ENCODE measurements at places on chromosomes 13 and 19. TPM values are rescaled to one million over a fixed set of nuclear protein-coding genes. Genes with fewer than 3 reads are reported as not detected.

DNA sequence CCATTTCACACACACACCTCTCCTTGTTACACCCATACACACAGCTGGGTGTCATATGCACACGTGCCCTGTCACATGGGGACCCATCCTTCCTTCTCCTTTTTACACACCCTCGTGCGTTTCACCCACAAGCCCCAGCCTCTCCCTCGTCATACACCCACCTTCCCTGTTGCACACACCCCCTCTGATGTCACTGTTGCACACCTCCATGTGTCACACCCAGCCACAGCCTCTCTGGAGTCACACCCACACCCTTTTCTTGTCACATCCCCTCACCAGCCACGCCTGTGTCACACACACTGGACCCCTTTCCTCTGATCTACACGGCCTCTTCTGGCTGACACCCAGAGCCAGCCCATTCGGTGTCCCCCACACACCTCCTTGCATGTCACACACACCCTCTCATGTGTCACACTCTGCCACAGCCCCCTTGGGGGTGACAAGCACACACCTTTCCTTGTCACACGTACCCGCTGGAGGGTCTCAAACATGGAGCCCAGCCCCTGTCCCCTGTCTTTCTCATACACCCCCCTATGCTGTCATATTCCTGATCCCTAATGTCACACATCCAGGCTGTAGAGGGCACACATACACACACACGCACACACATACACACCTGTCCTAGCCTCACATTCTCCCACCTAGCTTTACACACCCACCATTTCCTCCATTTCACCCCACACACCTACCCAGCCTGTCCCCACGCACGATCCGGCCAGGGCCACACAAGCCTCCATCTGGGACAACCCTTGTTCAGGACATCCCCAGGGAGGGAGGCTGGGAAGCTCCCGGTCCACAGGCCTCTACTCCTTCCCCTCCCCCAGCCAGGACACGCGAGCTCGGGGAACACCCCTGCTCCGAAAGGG, 1.4 kb downstream of the NOVA2 start:
- no peaks in the 10 kb centered on the region for H3K4me1 ChIP-seq
- H3K27me3 ChIP-seq: peaks cover 25% of the 10 kb centered on the region
- H3K36me3 ChIP-seq: no peaks in the 10 kb centered on the region
- peak overlapping the region; percentile 63 for H3K27ac ChIP-seq

GRCh38 chr13:22090106-22090505, 419.2 kb downstream of the FGF9 start:
- H3K4me3 ChIP-seq: no peak overlapping the region
- no peaks in the 10 kb centered on the region for H3K27me3 ChIP-seq
- H3K36me3 ChIP-seq: no peaks in the 10 kb centered on the region

GRCh38 chr19:2613507-2614295, 88.8 kb downstream of the GNG7 start:
- H3K4me3 ChIP-seq: no peak overlapping the region
- peak overlapping the region; percentile 53 for H3K27ac ChIP-seq
- H3K36me3 ChIP-seq: no peaks in the 10 kb centered on the region
- H3K4me1 ChIP-seq: peaks cover 12% of the 10 kb centered on the region
- DNase-seq: no peak

DNA sequence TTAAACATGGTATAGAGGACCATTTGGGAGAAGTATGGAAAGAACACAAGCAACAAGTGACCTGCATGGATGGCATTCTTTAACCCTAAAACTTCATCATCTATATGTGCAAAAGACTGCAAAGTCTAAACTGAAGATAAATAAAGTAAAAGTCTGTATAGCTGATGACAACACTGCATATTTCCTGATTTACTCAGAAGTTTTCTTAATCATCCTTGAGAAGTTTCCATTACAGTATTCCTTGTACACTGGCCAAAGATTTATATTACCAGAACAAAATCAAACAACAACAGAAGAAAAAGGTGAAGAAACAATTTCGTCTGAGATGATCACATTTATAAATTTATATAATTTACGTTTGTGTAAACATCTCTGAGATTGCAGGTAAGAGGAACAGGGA, 805.7 kb downstream of the PCDH9 start:
- no peaks in the 10 kb centered on the region for H3K36me3 ChIP-seq
- H3K4me3 ChIP-seq: no peak overlapping the region
- no peaks in the 10 kb centered on the region for H3K4me1 ChIP-seq
- DNase-seq: no peak
- H3K27me3 ChIP-seq: no peaks in the 10 kb centered on the region

- H3K4me1 ChIP-seq: no peaks in the 10 kb centered on the region
- H3K4me3 ChIP-seq: no peak overlapping the region
- H3K27me3 ChIP-seq: no peaks in the 10 kb centered on the region
- no peaks in the 10 kb centered on the region for H3K36me3 ChIP-seq
- DNase-seq: no peak
- H3K27ac ChIP-seq: no peak overlapping the region
Observed at GRCh38 chr19:40144151-40144550, 47.1 kb upstream of the MAP3K10 start.

GRCh38 chr19:48000846-48001245, 6.4 kb downstream of the ELSPBP1 start:
- DNase-seq: no peak
- no peak overlapping the region for H3K4me3 ChIP-seq
- no peaks in the 10 kb centered on the region for H3K27me3 ChIP-seq
- no peak overlapping the region for H3K27ac ChIP-seq
- no peaks in the 10 kb centered on the region for H3K4me1 ChIP-seq
- H3K36me3 ChIP-seq: no peaks in the 10 kb centered on the region

DNA sequence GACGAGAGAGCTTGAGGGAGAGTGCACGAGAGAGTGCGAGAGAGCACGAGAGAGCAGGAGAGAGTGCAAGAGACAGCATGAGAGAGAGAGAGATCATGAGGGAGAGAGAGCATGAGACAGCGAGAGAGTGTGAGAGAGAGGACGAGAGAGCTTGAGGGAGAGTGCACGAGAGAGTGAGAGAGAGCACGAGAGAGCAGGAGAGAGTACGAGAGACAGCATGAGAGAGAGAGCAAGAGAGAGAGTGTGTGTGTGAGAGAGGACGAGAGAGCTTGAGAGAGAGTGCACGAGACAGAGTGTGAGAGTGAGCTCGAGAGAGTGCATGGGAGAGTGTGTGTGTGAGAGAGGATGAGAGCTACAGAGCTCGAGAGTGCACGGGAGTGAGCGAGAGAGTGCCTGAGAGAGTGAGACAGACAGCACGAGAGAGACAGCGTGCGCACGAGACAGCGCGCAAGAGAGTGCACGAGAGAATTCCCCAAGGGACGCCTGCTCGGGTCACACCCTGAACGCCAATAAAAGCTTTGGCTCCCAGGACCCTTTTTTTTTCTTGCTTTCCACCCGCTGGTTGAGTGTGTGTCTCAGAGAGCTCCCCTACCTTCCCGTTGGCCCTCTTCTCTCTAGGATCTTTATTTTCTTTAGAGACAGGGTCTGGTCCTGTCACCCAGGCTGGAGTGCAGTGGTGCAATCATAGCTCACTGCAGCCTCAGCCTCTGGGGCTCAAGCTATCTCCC, 3.7 kb downstream of the CD70 start:
- no peak overlapping the region for H3K4me3 ChIP-seq
- H3K27me3 ChIP-seq: peaks cover 41% of the 10 kb centered on the region
- H3K27ac ChIP-seq: no peak overlapping the region

SSC5D gene
- 2.2 TPM for polyA plus RNA-seq

- no peak overlapping the region for H3K4me3 ChIP-seq
- no peak overlapping the region for H3K27ac ChIP-seq
- no peaks in the 10 kb centered on the region for H3K36me3 ChIP-seq
- H3K27me3 ChIP-seq: no peaks in the 10 kb centered on the region
Observed at GRCh38 chr19:14576363-14576762, 4.5 kb upstream of the NDUFB7 start.

- H3K4me1 ChIP-seq: no peaks in the 10 kb centered on the region
- H3K36me3 ChIP-seq: no peaks in the 10 kb centered on the region
- H3K4me3 ChIP-seq: no peak overlapping the region
- H3K27ac ChIP-seq: no peak overlapping the region
- no peaks in the 10 kb centered on the region for H3K27me3 ChIP-seq
Observed at GRCh38 chr13:70090036-70090723, 17.4 kb upstream of the ATXN8OS start.

GRCh38 chr13:36778083-36778671, 40.8 kb upstream of the RFXAP start:
- H3K36me3 ChIP-seq: no peaks in the 10 kb centered on the region
- no peaks in the 10 kb centered on the region for H3K27me3 ChIP-seq
- H3K27ac ChIP-seq: no peak overlapping the region
- peak; percentile 93 for DNase-seq
- H3K4me3 ChIP-seq: no peak overlapping the region

- H3K4me1 ChIP-seq: no peaks in the 10 kb centered on the region
- no peak for DNase-seq
- no peaks in the 10 kb centered on the region for H3K27me3 ChIP-seq
- no peak overlapping the region for H3K27ac ChIP-seq
- no peaks in the 10 kb centered on the region for H3K36me3 ChIP-seq
Observed at GRCh38 chr13:21175656-21176214, 617 bp downstream of the SKA3 start.

DNA sequence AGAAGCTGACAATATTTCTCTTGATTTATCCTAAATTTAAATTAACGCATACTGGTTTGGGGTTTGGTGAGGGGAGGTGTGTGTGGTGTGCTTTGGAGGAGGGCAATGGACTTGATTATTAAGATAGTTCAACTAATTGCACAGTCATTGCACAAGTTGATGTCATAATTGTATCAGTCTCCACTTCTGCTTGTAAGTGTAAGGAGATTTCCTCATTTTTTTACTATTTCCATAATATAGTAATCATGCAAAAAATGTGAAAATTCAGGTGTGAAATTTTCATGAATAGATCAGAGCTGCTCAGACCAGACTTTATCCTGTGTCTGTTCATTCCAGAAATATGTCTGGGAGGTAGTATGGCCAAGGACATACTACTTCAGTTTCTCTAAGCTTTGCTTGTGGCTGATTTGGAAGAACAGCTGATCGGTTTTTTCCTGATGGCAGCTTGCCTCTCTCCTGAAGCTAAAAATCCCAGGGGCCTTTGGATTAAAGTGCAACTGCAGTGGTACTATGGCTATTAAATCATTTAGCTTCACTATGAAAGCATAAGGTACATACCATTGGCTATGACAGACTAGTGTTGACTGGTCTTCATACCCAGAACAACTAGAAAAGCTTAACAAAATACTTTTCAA, 201.8 kb upstream of the MIR17HG start:
- H3K27ac ChIP-seq: no peak overlapping the region
- no peak for DNase-seq
- no peaks in the 10 kb centered on the region for H3K4me1 ChIP-seq
- no peak overlapping the region for H3K4me3 ChIP-seq

DNA sequence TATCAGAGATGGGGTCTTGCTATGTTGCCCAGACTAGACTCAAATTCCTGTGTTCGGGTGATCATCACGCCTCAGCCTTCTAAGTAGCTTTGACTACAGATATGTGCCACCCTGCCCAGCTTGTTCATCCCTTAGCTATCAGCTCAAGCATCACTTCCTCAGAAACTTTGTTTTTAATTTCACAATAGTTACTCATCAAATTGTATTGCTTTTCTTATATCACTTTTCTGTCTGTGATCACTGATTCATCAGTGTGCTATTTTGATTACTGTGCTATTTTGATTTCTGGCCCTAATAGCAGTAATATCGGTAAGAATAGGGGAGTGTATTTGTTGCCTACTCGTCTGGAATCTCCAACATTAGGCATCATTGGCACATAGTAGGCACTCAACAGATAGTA, 878.6 kb upstream of the PCDH20 start:
- H3K36me3 ChIP-seq: no peaks in the 10 kb centered on the region
- H3K27ac ChIP-seq: no peak overlapping the region
- DNase-seq: no peak

DNA sequence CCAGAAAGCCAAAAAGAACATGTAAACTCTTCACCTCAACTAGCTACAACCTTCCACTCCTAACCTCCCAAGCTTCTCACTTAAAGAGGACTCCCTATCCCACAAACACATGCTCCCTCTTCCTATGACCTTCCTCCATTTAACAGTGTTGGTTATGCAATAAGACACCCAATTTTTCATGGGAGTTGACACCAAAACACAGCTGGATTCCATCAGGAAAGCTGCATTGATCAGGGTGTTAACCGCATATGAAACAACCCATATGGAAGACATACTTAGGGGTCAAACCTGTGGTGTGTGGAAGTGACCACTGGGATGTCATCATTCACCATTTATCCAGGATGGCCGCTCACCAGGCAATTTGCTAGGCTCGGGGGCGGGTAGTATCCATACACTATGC, 21.9 kb downstream of the ZNF473 start:
- no peak overlapping the region for H3K4me3 ChIP-seq
- no peaks in the 10 kb centered on the region for H3K27me3 ChIP-seq
- DNase-seq: no peak
- H3K36me3 ChIP-seq: peaks cover 34% of the 10 kb centered on the region
- H3K4me1 ChIP-seq: no peaks in the 10 kb centered on the region

DNA sequence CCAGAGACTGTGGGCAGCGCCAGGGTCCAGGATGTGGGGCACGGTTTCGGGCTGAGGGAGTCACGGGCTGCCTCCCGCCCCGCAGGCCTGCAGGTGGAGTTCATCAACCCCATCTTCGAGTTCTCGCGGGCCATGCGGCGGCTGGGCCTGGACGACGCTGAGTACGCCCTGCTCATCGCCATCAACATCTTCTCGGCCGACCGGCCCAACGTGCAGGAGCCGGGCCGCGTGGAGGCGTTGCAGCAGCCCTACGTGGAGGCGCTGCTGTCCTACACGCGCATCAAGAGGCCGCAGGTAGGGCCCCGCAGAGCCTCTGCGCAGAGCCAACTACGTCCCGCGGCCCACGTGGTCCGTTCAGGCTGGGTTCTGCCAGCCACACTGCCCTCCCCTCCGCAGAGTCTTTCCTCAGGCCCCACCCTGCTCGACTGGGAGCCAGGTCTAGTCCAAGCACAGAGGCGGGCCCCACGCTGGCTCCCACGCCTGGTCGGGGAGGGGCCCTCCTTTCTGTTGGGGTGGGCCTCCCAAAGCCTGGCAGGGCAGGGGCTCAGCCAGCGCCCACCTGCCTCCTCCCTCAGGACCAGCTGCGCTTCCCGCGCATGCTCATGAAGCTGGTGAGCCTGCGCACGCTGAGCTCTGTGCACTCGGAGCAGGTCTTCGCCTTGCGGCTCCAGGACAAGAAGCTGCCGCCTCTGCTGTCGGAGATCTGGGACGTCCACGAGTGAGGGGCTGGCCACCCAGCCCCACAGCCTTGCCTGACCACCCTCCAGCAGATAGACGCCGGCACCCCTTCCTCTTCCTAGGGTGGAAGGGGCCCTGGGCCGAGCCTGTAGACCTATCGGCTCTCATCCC, 2.0 kb upstream of the POLD1 start:
- peaks cover 18% of the 10 kb centered on the region for H3K36me3 ChIP-seq
- no peak for DNase-seq
- no peaks in the 10 kb centered on the region for H3K4me1 ChIP-seq
- H3K4me3 ChIP-seq: no peak overlapping the region

IRF3 gene
- 64.5 TPM for polyA plus RNA-seq

ZNF730 gene
- polyA plus RNA-seq: not detected

GRCh38 chr13:43154156-43154651, 130.8 kb downstream of the DNAJC15 start:
- DNase-seq: no peak
- no peak overlapping the region for H3K4me3 ChIP-seq
- no peaks in the 10 kb centered on the region for H3K27me3 ChIP-seq

LHB gene
- polyA plus RNA-seq: not detected

All from kidney (tissue), 22 donors.